Activated CD8-positive, alpha-beta memory T cell treated with anti-CD3 and anti-CD28 coated beads, Interleukin-2, amount 10 ng/mL, durations not matched to agents 7 days and 5 days (primary cell): ENCODE measurements at places on chromosomes 12 and 14. TPM values are rescaled to one million over a fixed set of nuclear protein-coding genes. Genes with fewer than 3 reads are reported as not detected.

GRCh38 chr14:23877538-23878180 lies 75.9 kb upstream of the DHRS4 start:
- peaks cover 2% of the 10 kb centered on the region for H3K36me3 ChIP-seq
- peak overlapping the region; percentile 59 for H3K27ac ChIP-seq
- peak; percentile 50 for DNase-seq
- peaks cover 16% of the 10 kb centered on the region for H3K4me1 ChIP-seq

Gene NUAK1
- total RNA-seq = not detected

GRCh38 chr14:82422230-82422629 lies 888.6 kb upstream of the SEL1L start:
- no peak overlapping the region for H3K27ac ChIP-seq
- H3K4me1 ChIP-seq = no peaks in the 10 kb centered on the region
- H3K36me3 ChIP-seq = no peaks in the 10 kb centered on the region
- no peak for DNase-seq
- no peak overlapping the region for H3K4me3 ChIP-seq

Gene INF2
- 63.6 TPM for total RNA-seq

GRCh38 chr12:82225871-82226270 lies 132.3 kb downstream of the CCDC59 start:
- H3K27me3 ChIP-seq = no peaks in the 10 kb centered on the region
- H3K4me1 ChIP-seq = no peaks in the 10 kb centered on the region
- H3K27ac ChIP-seq = no peak overlapping the region
- H3K4me3 ChIP-seq = no peak overlapping the region

DNA sequence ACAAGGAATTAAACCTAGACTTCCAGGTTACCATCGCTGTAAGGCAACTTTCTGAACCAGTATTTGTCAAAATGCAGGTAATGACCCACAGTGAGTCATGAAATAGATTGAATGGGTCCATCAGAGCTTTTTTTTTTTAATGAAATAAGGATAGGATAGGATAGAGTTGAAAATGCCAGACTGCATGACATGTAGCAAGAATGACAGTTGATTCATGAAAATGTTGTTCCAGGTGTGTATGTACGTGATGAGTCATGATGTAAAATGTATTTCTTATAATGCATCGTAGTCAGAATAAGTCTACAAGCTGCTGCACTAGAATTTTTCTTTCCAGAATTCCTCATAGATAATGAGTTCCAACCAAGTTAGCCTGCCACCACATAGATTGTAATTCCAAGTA lies 184.4 kb upstream of the BCL2L14 start:
- no peak overlapping the region for H3K4me3 ChIP-seq
- H3K36me3 ChIP-seq = peaks cover 56% of the 10 kb centered on the region
- DNase-seq = no peak
- H3K27me3 ChIP-seq = no peaks in the 10 kb centered on the region
- no peak overlapping the region for H3K27ac ChIP-seq

GRCh38 chr14:99587460-99588278 lies 16.3 kb downstream of the CCDC85C start:
- no peak for DNase-seq
- peaks cover 7% of the 10 kb centered on the region for H3K4me1 ChIP-seq
- H3K27ac ChIP-seq = no peak overlapping the region
- no peaks in the 10 kb centered on the region for H3K27me3 ChIP-seq
- no peak overlapping the region for H3K4me3 ChIP-seq

DNA sequence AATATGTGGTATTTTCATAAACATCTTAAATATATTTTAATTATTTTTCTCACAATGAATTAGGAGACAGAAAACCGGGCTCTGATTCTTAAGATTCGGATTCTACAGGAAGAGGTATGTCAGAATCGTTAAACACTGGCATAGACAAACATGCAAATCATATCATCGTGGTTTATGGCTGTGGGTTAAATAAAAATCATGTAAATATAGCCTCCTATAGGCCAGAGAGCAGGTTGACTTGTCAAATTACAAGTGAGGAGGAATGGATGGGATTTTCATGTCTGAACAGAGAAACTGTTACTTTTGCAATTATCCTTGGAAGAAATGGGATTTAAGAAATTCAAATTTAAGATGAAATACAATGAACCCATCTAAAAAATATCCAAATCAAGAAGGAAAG lies 74.9 kb upstream of the BCAT1 start:
- H3K4me1 ChIP-seq = no peaks in the 10 kb centered on the region
- H3K27ac ChIP-seq = no peak overlapping the region
- DNase-seq = no peak
- H3K36me3 ChIP-seq = no peaks in the 10 kb centered on the region
- no peak overlapping the region for H3K4me3 ChIP-seq

GRCh38 chr14:63737582-63738006 lies 9.7 kb upstream of the SGPP1 start:
- H3K27me3 ChIP-seq = peaks cover 6% of the 10 kb centered on the region
- peak overlapping the region; percentile 83 for H3K27ac ChIP-seq
- peak overlapping the region; percentile 43 for H3K4me3 ChIP-seq
- H3K36me3 ChIP-seq = no peaks in the 10 kb centered on the region
- H3K4me1 ChIP-seq = peaks cover 15% of the 10 kb centered on the region

GRCh38 chr12:123748661-123749060 lies 13.4 kb upstream of the DNAH10 start:
- H3K36me3 ChIP-seq = peaks cover 50% of the 10 kb centered on the region
- H3K4me1 ChIP-seq = peaks cover 34% of the 10 kb centered on the region

- H3K27ac ChIP-seq = no peak overlapping the region
- no peak for DNase-seq
- no peaks in the 10 kb centered on the region for H3K4me1 ChIP-seq
- no peaks in the 10 kb centered on the region for H3K36me3 ChIP-seq
- H3K27me3 ChIP-seq = no peaks in the 10 kb centered on the region
Measured at GRCh38 chr14:32611752-32612151, 282.7 kb downstream of the AKAP6 start.

Gene NFE2
- total RNA-seq = not detected

DNA sequence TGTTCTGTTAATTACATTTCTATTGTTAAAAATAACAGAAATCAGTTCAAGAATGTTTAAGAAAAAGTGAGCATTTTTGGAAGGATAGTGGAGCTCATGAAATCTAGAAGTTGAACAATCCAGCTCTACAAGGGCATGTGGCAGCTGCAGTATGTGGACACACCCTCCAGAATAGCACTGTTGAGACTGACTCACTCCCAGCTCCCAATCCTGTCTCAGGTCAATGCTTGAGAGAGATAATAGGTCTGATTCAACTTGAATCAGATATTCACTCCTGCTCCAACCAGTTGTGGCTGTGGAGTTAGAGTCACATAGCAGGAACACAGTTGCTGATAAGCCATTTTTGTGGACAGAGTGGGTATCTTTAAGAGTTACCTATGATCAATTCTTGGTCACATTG lies 113.0 kb upstream of the NTF3 start:
- no peak overlapping the region for H3K27ac ChIP-seq
- no peaks in the 10 kb centered on the region for H3K4me1 ChIP-seq
- peaks cover 3% of the 10 kb centered on the region for H3K27me3 ChIP-seq
- H3K36me3 ChIP-seq = no peaks in the 10 kb centered on the region

DNA sequence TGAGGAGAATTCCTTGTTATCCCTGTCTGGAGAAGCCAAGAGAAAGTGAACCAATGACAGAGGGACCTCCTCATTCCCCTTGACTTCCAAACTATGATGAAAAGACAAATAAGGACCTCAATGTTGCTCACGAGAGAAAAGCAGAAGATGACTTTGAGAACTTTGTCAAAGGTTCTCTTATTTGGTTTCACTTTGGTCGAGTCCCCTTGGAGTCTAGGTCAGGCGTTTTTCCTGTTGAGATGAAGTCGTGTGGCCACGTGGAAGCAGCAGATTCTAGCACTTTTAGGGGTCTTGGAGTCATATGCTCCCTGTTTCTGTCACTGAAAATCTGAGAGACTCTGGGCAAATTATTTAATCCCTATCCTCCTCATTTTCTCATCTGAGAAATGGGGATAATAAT lies 33.8 kb upstream of the COL2A1 start:
- H3K27me3 ChIP-seq = no peaks in the 10 kb centered on the region
- H3K36me3 ChIP-seq = peaks cover 1% of the 10 kb centered on the region
- no peak overlapping the region for H3K27ac ChIP-seq
- no peak for DNase-seq
- no peaks in the 10 kb centered on the region for H3K4me1 ChIP-seq
- H3K4me3 ChIP-seq = no peak overlapping the region

Gene KRT3
- total RNA-seq = not detected

GRCh38 chr14:31071151-31071550 lies 45.0 kb upstream of the STRN3 start:
- peaks cover 10% of the 10 kb centered on the region for H3K36me3 ChIP-seq
- H3K4me3 ChIP-seq = no peak overlapping the region
- peaks cover 2% of the 10 kb centered on the region for H3K4me1 ChIP-seq
- no peak for DNase-seq
- no peaks in the 10 kb centered on the region for H3K27me3 ChIP-seq

Gene PTHLH
- not detected for total RNA-seq

DNA sequence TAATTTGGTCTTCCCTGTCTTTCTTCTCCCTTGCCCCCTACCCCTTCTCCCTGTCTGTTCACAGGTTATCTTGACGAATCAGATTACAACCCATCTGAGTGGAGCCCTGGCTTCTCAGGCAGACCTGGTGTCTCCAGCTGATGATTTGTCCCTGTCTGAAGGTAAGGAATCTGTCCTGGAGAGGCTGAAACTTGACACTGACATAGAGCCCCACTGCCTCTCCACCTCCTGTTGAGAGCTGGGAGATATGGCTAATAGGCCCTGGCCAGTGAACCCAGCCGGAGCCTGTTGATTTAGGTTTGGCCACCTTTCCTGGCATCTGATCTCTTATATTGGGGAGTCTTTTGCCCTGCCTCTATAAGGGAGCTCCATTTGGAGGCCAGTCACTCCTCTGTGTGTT lies 472.2 kb downstream of the RAD51B start:
- H3K4me1 ChIP-seq = peaks cover 10% of the 10 kb centered on the region
- no peak for DNase-seq
- H3K36me3 ChIP-seq = peaks cover 3% of the 10 kb centered on the region
- no peaks in the 10 kb centered on the region for H3K27me3 ChIP-seq
- H3K4me3 ChIP-seq = no peak overlapping the region
- H3K27ac ChIP-seq = no peak overlapping the region

- no peak overlapping the region for H3K4me3 ChIP-seq
- H3K27me3 ChIP-seq = no peaks in the 10 kb centered on the region
- H3K36me3 ChIP-seq = no peaks in the 10 kb centered on the region
Measured at GRCh38 chr12:128510511-128510910, 243.5 kb downstream of the TMEM132C start.

Gene GPHN
- 11.9 TPM for total RNA-seq

- H3K4me3 ChIP-seq = no peak overlapping the region
- H3K4me1 ChIP-seq = no peaks in the 10 kb centered on the region
- peaks cover 2% of the 10 kb centered on the region for H3K27me3 ChIP-seq
- no peaks in the 10 kb centered on the region for H3K36me3 ChIP-seq
- peak; percentile 71 for DNase-seq
- no peak overlapping the region for H3K27ac ChIP-seq
Measured at GRCh38 chr12:69639400-69640016, 28.8 kb upstream of the LRRC10 start.

GRCh38 chr12:120598674-120599463 lies 17.7 kb upstream of the POP5 start:
- no peak for DNase-seq
- H3K36me3 ChIP-seq = no peaks in the 10 kb centered on the region
- no peak overlapping the region for H3K4me3 ChIP-seq
- H3K27me3 ChIP-seq = peaks cover 15% of the 10 kb centered on the region

- no peaks in the 10 kb centered on the region for H3K36me3 ChIP-seq
- H3K4me3 ChIP-seq = no peak overlapping the region
- peaks cover 24% of the 10 kb centered on the region for H3K27me3 ChIP-seq
- DNase-seq = no peak
Measured at GRCh38 chr12:62866451-62867082, 68.4 kb downstream of the PPM1H start.

Gene GPR135
- 2.1 TPM for total RNA-seq

DNA sequence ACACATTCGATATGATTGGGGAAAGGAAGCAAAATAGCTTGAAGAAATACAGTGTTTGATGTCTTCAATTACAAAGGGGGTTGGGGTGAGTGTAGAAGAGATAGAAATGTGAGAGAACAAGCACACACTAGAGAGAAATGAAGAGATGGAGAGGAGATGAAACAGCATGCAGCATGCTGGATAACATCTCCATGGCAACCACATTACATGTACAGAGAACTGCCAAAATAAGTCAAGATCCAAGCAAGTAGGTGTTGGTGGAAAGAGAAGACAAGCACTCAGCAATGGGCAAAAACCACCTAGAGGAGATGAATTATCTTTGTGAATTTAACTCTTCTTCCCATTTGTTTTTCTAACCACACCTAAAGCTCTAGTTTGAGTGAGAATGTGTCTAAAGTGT lies 289.8 kb downstream of the GRIN2B start:
- DNase-seq = no peak
- H3K27ac ChIP-seq = no peak overlapping the region
- no peaks in the 10 kb centered on the region for H3K36me3 ChIP-seq

DNA sequence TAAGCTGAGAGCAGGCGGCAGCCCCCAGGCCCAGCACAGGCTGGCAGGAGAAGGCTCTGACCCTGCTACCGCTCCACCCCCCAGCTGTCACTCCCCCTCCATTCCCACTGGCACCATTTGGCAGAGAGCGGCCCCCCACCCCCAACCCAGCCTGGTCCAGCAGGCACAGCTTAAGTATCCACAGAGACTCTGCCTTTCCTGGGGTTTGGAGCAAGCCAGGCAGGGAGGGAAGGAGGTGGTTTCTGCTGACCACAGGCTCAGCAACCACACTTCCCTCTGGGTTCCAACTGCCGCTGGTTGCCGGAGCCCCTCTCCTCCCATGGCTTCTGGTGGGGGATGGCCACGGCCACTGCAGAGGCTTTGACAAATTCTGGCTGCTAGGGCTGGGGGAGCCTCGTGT lies 30.5 kb upstream of the CCND2 start:
- peak; percentile 43 for DNase-seq
- H3K4me3 ChIP-seq = no peak overlapping the region
- H3K36me3 ChIP-seq = peaks cover 25% of the 10 kb centered on the region
- peaks cover 12% of the 10 kb centered on the region for H3K27me3 ChIP-seq
- peaks cover 19% of the 10 kb centered on the region for H3K4me1 ChIP-seq
